NAMALWA (cell line): ENCODE measurements at places on chromosomes 1 and 21.

DNA sequence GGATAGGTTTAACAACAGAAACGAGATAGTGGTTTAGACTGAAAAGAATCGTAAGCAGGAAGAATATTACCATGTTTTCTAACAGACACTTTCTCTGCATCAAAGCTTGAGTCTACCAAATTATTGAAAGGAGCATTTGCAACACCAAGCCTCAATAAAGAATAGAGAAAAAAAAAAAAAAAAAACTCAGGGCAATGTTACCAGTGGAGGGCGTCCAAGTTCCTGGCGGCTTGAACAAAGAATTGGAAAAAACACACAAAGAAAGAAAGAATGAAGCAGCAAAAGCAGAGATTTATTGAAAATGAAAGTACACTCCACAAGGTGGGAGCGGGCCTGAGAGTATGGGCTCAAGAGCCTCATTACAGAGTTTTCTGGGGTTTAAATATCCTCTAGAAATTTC, 686.5 kb upstream of the ADGRL2 start:
- DNase-seq, result no peak

DNA sequence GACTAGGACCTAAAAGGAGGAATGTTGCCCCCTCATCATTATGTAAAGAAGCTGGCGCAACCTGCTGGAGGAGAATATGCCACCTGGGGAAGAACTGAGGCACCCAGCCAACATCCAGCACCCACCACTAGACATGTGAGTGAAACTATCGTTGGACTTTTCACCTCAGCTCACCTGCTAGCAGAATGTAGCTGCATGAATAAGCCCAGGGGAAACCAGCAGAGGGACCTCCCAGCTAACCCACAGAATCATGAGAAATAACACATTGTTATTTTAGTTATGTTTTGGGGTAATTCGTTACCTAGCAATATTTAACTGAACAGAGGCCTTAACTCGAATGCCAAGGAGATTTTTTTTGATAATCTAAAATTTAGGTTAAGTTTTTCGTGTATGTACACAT, 542.5 kb upstream of the DAB1 start:
- no peak for DNase-seq

DNA sequence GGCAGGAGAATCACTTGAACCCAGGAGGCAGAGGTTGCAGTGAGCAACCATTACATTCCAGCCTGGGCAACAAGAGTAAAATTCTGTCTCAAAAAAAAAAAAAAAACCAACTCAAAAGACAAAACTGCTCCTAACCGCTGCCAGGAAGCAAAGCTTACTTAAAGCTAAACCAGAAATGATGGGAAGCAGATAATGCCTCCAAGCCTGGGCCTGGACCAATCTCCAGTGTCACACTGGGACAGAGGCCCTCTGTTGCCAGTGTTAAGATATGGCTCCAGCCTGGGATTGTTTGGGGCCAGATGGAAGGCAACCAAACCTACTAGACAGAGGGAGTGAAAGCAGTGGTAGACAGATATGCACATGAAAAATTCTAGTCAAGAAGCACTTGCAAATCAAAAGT, 36.9 kb downstream of the NSL1 start:
- no peak for DNase-seq

- DNase-seq, result no peak
These were observed 5.4 kb upstream of the DEDD start for GRCh38 chr1:161137881-161138280.

DNA sequence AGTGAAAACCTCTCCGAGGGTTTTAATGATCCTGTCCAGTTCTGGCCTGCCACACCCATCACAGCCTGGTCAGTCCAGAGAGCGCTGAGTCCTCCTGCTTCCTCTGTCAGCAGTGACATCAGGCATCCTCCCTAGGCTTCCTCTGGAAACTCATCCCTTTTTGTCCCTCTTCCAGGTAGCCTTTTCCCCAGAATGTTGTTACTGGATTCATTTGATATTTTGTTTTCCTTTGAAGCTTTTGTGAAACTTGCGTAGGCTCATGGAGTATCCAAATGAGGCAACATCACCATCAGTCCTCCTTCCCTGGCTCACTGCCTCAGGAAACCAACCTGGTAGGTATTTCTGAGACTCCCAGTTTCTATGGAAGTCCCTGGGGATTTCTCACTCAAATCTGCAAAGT, 27.0 kb upstream of the IGSF3 start:
- DNase-seq, result no peak

DNA sequence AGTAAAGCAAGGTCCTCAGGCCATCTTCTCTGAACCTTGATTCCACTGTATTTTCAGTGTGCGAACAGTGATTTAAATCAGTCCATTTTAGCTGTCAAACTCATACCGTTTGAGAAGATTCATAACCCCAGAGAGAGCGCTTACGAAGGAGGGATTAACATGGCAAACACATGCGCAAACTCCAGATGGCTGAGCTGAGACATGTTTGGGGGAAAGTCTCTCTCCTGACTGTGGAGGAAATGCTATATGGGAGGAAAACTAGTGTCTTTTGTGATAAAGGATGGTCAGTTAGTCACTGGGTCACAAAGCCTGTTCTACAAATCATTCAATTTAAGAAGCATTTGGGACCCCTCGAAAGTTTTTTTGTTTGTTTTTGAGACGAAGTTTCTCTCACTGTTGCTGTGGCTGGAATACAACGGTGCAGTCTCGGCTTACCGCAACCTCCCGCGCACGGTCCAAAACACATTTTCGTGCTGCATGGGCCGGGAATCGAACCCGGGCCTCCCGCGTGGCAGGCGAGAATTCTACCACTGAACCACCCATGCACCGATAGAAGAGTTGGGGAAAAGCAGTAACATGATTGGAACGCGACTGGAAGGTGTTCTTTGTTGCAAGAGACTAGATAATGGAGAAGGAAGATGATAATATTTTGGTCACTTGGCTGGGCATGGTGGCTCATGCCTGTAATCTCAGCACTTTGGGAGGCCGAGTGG, 58.4 kb upstream of the CXADR start:
- DNase-seq, result peak; percentile 28

GRCh38 chr1:167246971-167247370, 26.3 kb downstream of the POU2F1 start:
- DNase-seq, result no peak

GRCh38 chr1:248837045-248837780, 811 bp upstream of the ZNF672 start:
- peak; percentile 22 for DNase-seq

- no peak for DNase-seq
These were observed 3.1 kb downstream of the PTGFRN start for GRCh38 chr1:116912846-116913245.

DNA sequence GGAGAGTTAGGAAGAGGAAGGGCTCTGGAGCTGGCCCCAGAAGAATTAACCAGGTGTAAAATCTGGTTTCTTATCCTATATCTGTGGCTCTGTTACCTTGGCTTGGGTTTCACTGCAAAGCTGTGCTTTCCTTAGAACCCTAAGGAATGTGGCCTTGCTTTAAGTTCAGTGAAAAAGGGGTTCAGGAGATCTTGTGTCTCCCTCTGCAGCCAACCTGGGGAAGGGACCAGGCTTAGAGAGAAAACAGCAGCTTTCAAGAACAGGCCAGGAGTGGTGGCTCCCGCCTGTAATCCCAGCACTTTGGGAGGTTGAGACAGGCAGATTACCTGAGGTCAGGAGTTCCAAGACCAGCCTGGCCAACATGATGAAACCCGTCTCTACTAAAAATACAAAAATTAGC, 16.1 kb upstream of the MYCL start:
- DNase-seq, result no peak

DNA sequence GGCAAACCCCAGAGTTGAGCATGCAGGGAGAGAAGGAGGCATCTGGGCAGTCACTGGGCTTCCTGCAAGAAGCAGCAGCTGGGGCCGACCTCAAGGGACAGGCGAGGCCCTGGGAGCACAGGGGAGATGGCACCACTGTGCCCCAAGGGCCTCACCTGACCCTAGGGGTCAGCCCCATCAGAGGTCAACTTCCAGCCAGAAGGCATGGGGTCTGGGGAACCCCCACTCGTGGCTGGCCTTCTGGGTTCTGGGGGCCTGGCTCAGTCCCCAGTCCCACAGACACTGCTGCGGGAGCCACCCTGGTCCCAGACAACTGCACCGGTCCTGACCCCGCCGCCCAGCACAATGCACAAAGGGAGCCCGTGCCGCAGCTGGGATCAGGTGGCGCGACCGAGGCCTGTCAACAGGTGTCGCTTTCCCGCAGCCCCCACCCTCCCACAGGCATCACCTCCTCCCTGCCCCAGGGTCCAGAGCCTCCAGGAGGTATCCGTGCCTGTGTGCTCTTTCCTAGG, 6.2 kb downstream of the WNT9A start:
- DNase-seq, result no peak

DNA sequence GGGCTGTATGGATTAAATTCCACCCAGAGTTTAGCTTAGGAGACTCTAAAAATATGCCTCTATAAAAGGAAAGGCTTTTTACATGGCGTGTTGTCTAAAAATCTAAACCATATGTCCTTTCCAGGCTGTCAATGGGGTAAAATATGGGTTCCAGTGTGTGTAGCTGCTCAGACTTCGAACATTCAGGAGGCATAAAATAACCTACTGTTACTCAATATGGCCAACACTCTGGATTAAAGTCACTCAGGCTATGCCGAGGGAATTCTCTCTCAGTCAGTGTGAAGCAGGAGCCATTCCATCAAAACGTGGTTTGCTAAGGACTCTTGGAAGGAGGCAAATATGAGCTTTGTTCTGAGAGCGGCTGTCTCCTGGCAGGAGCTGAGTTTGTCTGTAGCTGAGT, 135.3 kb downstream of the RUNX1 start:
- no peak for DNase-seq

- peak; percentile 91 for DNase-seq
These were observed 54.7 kb downstream of the MEF2D start for GRCh38 chr1:156445789-156446263.

- DNase-seq, result no peak
These were observed 10.8 kb upstream of the NFASC start for GRCh38 chr1:204859861-204860267.

DNA sequence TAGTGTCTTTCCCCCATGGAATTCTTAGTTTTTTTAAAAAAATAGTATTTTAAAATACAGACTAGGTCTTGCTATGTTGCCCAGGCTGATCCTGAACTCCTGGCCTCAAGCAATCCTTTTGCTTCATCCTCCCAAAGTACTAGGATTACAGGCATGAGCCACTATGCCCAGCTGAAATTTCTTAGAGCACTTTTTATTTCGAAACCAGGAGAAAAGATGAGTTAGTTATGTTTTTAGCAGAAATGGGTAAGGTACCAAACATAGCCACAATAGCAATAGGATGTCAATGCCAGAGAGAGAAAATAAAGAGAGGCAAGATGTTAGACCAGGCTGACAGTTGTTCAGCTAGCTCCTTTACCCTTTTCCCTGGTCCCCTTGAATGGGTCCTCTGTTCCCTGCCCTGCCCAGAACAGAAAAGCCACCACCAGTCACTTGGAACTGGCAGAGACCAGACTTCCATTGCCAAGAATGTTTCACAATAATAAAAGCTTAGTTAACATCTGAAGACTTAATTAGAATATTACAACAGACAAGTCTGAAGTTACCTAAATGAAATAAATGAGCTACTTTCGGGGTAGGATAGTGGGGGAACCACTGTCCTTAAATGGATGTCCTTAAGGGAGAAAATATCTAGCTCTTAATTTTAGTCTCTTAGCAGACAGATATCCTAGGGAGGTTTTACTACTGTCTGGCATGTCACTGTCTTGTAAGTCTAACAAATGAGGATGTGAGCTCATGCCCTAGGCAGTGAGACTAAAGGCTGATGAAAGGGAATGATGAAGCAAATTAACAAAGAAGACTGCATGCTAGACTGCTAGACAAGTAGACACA, 54.3 kb downstream of the ABL2 start:
- DNase-seq, result no peak

GRCh38 chr21:37268186-37268503, 1.0 kb upstream of the VPS26C start:
- no peak for DNase-seq

GRCh38 chr1:234559152-234559901, 50.7 kb downstream of the IRF2BP2 start:
- no peak for DNase-seq

GRCh38 chr1:117067533-117068370, 7.6 kb downstream of the TTF2 start:
- peak; percentile 57 for DNase-seq

GRCh38 chr21:38761531-38761930, 44.2 kb upstream of the ETS2 start:
- DNase-seq, result no peak

- DNase-seq, result no peak
These were observed 11.4 kb downstream of the RGS5 start for GRCh38 chr1:163191301-163191700.

DNA sequence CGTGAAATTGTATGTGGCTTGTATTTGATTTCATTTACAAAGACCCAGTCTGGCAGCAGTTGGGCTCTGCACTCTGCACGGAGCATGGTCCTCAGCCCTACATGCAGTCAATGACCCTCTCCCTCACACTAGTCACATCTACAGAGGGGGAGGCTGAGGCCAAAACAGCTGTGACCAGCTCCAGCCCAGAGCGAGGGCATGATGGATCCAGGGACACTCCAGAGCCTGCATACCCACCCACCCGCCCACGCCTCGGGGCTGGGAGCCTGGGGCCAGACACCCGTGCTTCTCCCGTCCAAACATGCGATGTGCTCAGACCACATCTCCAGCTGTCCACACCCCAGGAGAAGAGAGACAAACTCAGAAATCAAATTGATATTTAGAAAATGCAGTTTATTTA, 14.0 kb upstream of the PRDM16 start:
- no peak for DNase-seq

- DNase-seq, result peak; percentile 52
These were observed 18.0 kb downstream of the KIAA1614 start for GRCh38 chr1:180930687-180931086.

DNA sequence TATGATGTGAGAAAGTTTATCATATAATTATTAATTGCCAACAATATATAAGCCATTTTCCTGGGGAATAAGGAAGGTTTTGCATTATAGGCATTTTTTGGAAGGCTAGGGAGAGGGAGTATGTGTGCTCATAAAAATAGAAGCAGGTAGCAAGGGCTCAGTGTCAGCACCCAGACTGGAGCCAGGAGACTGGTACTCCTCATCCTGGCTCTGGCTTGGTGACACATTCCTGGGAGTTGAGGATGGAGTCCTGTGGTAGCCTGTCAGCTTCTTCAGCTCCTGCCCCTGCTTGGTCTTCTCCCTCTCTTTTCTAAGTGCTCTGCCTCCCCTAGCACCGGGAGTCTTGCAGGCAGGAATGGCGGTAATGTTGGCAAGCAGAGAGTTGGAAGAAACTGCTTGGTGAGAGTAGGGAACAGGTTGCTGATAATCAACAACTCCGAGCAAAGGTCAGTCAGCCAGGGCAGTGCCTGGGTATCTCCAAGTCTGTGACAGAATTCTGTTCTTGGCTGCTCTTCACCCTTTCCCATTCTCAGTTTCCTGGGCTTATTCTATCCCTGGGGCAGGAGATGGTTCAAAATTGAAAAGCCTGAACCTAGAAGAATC, 23.0 kb downstream of the GIPC2 start:
- no peak for DNase-seq
